NCI-H460 (cell line): ENCODE measurements at places on chromosomes 4 and X. TPM values are rescaled to one million over a fixed set of nuclear protein-coding genes. Genes with fewer than 3 reads are reported as not detected.

The NUDT10 gene
- total RNA-seq, result 0.50 and 0.81 TPM in 2 replicates

The ABLIM2 gene
- 2.3 and 3.6 TPM in 2 replicates for total RNA-seq

The AVPR2 gene
- total RNA-seq, result not detected in 2 replicates

The GAGE12E gene
- not detected in 2 replicates for total RNA-seq

The ADH1A gene
- not detected in 2 replicates for total RNA-seq

The FABP2 gene
- total RNA-seq, result not detected in 2 replicates

The RAB40AL gene
- total RNA-seq, result 0.52 TPM in 1 of 2 replicates, not detected in the other

The IL15 gene
- total RNA-seq, result 4.6 and 5.9 TPM in 2 replicates

The REELD1 gene
- total RNA-seq, result not detected in 2 replicates

The CD40LG gene
- not detected in 2 replicates for total RNA-seq

The TLR7 gene
- total RNA-seq, result not detected in 2 replicates

The USP17L21 gene
- total RNA-seq, result not detected in 2 replicates

The EFHC2 gene
- not detected in 2 replicates for total RNA-seq

The WDR1 gene
- 95.8 and 105 TPM in 2 replicates for total RNA-seq

The C4orf50 gene
- total RNA-seq, result not detected in 2 replicates

The RASGEF1B gene
- 0.15 TPM in 1 of 2 replicates, not detected in the other for total RNA-seq

The SOD3 gene
- total RNA-seq, result not detected in 2 replicates

The VCX gene
- total RNA-seq, result not detected in 2 replicates

The SSX1 gene
- not detected in 2 replicates for total RNA-seq

The GPR119 gene
- total RNA-seq, result not detected in 2 replicates

The TREX2 gene
- 0.75 and 1.1 TPM in 2 replicates for total RNA-seq

The TMEM144 gene
- total RNA-seq, result 229 and 236 TPM in 2 replicates

The SMIM10 gene
- 3.2 and 4.1 TPM in 2 replicates for total RNA-seq

The TMPRSS11D gene
- not detected in 2 replicates for total RNA-seq

The ESX1 gene
- not detected in 2 replicates for total RNA-seq

The DKK2 gene
- total RNA-seq, result not detected in 2 replicates

The MAOB gene
- not detected in 2 replicates for total RNA-seq

The SORBS2 gene
- 22.0 and 23.8 TPM in 2 replicates for total RNA-seq

The SLC9B1 gene
- 0.12 and 0.26 TPM in 2 replicates for total RNA-seq

The MMRN1 gene
- total RNA-seq, result 0.03 and 0.12 TPM in 2 replicates

The ENPEP gene
- total RNA-seq, result 1.3 and 1.6 TPM in 2 replicates
